ENCODE measurements at places on chromosomes 12 and 14.

DNA sequence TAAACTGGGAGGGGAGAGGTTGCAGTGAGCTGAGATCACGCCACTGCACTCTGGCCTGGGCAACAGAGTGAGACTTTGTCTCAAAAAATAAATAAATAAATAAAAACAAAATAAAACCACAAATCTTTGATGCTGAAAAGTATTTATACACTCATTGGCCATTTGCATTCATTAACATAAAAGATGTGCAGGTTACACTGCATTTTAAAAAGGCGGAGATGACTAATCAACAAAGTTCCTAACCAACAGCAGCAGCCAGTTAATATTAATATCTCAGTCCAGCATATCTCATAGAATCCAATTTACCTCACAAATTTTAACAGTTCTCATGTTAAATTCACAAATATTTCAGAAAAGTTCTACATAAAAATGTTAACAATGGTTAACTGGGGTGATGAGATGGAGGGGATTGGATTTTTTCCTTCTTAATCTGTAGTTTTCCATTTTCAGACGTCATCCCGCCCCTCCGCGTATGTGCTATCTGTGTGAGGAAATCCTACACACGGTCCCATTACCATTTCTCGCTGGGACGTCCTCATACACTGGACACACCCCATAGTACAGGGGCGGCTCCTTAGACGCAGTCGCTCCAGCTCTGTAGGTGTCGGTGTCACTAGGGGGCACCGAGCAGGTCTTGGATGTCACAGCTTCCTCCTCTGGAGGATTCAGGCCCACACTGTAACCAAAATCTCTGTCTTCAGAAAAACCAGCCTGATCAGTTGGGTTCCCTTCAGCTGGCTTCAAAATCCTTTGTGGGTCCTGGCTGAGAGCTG lies 7.3 kb downstream of the ANKLE2 start:
- DNase-seq: no peak

DNA sequence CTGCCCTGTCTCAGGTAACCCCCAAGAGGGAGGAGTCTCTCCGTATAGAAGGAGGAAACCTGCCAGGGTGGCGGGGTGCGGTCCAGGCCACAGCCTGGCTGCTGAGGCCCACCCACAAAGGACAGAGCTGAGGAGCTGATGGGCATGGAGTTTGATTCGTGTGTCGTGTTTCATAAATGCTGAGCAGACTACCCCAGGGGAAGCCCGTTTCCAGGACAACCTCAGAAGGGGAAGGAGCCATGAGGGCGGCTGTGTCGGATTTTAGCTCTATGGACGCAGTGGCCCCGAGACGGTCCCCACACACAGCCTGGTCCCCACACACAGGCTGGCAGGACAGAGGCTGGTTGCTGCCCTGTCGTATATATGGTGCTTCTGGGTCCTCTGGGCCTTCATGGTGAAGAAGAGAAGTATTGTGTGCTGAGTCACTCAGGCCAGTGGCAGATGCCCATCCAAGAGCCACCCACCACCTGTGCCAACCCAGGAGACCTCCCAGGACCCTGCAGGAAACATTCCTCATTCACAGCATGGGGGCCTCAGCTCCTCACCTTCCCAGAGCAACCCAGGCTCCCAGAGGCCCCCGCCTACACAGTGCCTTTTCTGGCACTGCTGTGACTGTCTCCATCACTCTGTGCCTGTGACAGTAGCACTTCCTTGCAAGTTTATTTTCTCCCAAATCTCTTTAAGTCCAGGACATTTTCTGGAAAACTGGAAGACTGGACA lies 63.1 kb upstream of the RIN3 start:
- DNase-seq: no peak

- DNase-seq: no peak
These were observed 41.3 kb downstream of the NTF3 start for GRCh38 chr12:5473076-5473782.

GRCh38 chr14:93126111-93126510 lies 10.4 kb upstream of the ITPK1 start:
- DNase-seq: no peak

DNA sequence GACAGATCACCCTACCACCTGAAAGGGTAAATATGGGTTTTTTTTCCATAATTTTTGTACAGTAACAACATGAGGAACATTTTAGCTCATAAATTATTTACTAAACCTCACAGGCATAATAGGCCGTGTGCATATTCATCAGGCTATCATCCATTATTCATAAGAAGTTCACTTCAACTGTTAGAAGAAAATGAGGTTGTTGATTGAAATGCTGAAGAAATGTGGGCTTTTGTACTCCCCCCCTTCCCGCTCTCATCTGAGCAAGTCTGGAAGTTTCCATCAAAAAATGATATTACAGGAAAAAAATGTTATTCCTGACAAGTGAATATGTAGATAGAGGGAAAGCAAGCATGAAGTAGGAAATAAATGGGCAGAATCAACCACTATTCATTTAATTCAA lies 7.9 kb upstream of the POU6F1 start:
- DNase-seq: no peak

DNA sequence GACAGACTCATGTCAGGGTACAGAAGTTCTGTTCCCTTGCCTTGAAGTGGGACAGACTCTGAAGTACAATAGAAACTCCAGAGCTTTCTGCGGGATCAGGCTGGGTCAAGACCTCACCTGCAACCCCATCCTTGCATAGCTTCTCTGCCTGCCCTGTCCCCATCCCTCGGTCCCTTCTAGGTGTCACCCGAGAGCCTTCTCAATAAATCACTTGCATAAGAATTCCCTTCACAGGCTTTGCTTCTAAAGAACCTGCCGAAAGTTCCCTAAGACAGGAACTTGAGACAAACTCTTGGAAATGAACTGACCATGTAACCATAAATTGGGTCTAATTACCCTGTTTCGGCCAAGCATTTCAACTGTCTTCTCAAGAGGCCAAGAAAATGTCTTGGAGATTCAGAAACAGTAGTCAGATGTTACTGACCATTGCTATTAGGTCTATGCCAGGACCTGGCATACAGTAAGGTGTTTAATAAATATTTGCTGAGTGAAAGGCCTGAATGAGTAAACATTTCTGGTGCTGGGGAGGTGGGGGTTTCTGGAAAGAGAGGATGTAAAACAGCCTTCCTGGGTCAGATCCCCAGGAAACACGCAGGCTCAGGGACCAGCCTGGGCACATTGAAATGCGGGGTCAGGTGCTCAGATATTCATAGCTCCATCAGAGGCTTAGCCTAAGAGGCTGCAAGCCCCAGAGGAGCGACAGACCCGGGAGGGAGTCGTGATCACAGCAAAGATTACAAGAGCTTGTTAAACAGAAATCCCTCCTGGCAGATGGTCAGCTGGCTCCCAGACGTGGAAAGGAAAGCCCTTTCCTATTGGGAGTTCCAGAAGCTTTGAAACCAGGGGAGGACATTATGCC lies 226.2 kb upstream of the LHX5 start:
- DNase-seq: no peak

GRCh38 chr12:115163710-115164109 lies 479.7 kb upstream of the TBX3 start:
- no peak for DNase-seq
